Suppressor macrophage treated with lipopolysaccharide for 4 hours (primary cell): ENCODE measurements at places on chromosomes 13 and 19.

DNA sequence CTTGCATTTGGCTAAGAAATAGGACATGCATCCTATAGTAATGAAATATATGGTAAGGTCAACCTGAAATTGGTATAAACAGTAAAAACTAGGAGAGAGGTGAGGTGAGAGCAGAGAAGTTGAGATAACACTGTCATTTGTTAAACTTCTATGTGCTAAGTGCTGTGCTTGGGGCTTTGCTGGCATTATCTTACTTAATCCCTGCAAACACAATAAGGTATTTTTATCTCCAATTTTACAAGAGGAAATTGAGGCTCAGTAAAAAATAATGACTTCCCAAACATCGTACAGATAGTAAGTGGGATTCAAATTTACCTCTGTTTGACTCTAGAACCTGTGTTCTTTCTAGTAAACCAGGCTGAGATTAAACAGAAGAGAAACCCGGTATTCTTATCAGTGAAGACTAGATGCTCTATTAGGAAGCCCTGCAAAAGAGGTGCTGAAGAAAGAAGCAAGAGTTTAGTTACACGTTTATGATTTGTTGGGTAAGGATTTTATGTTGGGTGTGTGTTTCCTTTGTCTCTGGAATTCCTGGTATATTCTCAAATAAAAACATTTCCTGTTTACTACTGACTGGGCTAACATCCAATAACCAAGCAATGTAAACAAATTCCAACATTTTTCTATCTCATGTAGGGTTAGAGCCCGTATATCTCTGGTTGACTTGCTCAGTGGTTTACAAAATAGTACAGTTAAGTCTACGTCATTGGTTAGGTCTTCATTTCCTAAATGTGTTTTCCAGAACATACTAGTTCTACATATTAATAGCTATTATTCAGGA, 137.3 kb upstream of the FNDC3A start:
- no peak for DNase-seq

DNA sequence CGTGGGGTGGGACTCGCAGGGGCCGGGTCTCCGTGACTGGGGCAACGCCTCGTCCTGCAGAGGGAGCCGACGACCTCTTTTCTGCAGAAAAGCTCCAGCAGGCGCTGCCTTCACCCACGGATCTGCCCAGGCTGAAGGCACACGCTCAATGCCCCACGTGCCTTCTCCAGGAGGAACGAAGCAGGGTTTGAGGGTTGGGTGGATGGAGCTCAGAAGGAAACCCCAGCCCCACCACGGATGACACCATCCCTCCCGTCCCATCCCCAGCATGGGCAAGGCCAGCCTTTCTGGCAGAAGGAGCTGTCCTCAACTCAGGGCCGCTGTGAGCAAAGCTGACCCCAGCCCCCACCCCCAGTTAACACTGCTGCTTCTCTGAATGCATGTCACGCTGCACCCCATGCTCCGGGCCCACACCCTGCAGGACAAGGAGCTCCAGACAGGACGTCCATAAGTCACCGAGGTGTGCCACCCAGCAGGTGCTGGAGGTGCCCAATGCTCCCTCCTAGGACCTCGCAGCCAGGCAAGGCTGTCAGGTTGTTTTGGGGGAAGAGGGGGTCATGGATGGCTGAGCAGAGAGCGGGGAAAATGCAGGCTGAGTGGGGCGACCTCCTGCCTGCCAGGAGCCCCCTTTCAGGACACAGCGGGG, 7.4 kb downstream of the C19orf25 start:
- no peak for DNase-seq

DNA sequence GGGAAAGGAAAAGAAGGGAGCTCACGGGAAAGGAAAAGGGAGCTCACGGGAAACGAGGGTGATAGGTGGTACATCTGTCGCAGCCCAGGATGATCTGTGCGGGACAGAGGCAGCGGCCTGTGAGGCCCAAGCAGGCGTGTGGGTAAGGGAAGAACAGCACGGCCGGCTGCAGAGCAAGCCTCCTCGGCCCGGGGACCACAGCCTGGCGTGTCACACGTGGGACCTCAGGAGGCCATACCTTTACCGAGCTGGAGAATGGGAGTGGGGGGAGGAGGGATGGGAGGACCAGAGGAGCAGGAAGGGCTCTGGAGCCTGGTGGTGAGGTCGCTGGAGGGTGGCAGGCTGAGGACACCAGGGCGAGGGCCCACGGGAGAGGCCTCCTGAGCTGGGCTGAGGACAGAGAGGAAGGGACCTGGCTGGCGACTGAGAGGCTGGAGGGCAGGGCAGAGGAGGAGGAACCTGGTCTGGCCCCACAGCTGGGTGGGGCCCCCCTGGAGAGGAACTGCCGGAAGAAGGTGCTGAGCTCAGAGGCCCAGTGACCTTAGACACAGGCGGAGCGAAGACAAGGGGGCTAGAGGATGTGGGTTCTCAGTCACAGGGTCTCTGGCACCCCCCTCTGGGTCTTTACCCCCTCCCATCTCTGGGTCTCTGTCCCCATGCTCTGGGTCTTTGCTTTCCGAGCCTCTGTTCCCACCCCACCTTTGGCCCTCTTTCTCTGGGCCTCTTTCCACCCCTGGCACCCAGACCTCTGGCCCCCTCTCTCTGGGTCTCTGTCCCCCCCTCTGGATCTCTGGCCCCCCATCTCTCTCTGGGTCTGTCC, 2.9 kb upstream of the FTL start:
- DNase-seq = peak; percentile 77

DNA sequence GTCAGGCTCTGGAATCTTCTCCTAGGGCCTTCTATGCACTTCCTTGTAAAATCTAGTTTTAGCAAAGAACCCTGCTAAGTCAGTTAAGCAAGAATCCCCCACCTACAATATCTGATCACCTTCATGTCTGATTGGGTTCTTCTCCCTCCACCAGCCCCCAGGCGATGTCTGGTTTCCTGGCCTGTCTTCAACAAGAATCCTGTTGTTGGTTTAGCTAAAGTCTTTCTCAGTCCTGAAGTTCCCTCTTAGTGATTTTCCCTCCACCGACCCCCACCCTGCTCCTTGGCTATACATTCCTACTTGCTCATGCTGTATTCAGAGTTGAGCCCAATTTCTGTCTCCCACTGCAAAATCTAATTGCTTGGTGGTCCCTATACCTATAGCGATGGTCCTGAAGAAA, 35.2 kb upstream of the SLC46A3 start:
- no peak for DNase-seq

DNA sequence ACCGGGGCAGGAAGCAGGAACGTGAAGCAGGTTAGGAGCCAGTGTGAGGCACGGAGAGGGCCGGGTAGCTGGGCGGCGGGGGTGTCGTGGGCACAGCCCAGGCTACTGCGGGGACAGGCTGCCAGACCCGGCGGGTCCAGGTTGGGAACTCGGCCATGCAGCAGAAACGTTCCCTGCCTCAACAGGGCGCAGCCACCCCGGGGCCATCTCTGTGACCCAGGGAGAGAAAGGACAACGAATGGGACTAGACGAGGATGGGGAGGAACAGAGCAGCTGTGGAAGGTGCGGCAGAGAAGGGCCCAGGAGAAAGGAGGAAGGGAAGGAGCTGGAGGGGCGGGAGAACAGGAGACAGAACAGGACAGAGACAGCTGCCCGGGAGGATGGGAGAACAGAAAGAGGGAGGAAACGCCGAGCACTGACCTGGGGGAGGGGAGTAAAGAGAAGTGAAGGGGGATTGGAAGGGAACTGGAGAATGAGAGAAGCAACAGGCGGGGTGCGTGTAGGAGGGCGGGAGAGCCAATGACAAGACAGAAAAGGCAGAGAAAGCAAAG, 12.9 kb upstream of the GARIN5A start:
- peak; percentile 8 for DNase-seq

GRCh38 chr19:19457671-19458070, 52.2 kb downstream of the GATAD2A start:
- DNase-seq = no peak

DNA sequence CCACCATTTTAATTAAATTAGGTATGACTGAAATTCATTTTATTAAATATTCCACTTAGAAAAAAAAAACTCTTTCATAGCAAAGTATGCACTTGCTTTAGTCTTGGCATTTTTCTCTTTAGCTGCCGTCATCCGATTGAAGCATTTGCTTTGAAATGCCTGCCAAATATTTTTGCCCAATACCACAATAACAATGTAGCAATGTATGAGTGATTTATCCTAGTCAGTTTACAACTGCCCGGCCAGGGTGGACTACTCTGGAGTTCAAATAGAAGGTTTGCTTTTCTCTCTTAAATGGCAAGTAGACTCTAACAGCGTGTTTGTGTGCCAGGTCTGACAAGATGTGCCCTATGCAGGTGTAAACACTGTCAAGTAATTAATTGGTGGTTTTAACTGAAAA, 675.3 kb upstream of the SGCG start:
- DNase-seq = no peak

DNA sequence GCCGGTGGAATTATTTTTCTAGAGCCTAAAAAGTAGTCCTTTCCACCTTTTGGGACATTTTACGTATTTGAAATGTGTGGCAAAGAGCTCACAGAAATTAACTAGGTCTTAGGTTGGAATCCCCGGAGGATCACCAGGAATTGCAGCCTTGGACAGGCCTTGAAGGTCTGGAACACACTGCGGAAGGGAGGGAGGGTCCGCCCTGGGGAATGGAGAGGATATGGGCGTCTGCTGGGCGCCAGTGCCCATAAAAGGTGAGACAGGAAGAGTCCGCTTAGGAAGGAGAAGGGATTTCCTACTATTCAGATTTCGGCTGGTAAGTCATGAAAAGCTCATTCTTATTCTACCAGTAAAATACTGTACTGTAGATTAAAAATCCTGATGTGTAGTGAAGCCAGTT, 111.9 kb downstream of the COL4A2 start:
- no peak for DNase-seq

DNA sequence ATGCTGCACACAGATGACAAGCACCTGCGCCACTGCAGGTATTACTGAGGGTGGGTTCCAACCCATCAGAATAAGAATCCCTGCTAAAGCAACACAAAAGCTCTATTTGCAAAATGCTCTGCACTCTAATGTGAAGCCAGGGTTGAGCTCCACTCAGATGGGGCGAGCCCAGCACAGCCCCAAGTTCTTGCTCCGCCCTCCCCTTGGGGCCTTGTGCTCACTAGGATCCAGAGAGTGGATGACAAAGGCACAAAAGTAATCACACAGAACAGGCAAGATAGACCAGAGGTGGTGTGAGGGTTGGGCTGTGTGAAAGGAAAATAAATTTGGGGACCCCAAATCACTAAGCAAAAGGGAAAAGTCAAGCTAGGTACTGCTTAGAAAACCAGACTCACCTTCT, 8.2 kb upstream of the ZNF611 start:
- no peak for DNase-seq

DNA sequence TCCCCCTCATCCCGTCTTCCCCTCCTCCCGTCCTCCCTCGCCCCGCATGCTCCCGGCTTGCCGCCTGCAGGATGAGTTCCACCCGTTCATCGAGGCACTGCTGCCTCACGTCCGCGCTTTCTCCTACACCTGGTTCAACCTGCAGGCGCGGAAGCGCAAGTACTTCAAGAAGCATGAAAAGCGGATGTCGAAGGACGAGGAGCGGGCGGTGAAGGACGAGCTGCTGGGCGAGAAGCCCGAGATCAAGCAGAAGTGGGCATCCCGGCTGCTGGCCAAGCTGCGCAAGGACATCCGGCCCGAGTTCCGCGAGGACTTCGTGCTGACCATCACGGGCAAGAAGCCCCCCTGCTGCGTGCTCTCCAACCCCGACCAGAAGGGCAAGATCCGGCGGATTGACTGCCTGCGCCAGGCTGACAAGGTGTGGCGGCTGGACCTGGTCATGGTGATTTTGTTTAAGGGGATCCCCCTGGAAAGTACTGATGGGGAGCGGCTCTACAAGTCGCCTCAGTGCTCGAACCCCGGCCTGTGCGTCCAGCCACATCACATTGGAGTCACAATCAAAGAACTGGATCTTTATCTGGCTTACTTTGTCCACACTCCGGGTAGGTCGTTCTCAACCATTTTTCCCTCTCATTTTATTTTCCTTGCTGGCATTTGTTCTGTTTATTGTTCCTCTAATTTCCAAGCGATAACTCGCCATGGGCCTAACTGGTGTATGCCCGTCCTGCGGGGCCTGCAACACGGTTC, 29.8 kb downstream of the NFIX start:
- DNase-seq = peak; percentile 9

GRCh38 chr13:28684257-28684656, 25.3 kb downstream of the POMP start:
- DNase-seq = no peak

DNA sequence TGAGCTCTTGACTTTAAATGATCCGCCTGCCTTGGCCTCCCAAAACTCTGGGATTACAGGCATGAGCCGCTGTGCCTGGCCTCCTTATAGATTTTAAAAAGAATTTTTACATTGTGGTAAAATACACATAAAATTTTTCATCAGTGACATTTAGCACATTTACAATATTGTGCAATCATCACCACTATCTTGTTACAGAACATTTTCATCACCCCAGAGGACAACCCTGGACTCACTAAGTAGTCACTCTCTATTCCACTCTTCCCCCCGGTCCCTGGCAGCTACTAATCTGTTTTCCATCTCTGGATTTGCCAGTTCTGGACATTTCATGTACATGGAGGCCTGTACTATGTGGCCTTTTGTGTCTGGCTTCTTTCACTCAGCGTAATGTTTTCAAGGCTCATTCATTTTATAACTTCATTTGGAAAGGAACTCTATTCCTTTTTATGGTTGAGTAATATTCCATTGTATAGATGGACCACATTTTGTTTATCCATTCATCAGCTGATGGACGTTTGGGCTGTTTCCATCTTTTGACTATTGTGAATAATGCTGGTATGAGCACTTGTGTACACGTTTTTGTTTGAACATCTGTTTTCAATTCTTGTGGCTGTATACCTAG, 19.9 kb downstream of the MEGF8 start:
- DNase-seq = no peak
